ENCODE measurements at places on chromosomes 2 and 18. TPM values are rescaled to one million over a fixed set of nuclear protein-coding genes. Genes with fewer than 3 reads are reported as not detected.

Gene CEBPZOS
- total RNA-seq: 26.9 TPM

Gene NCKAP5
- total RNA-seq: not detected

Gene SNED1
- total RNA-seq: 32.9 TPM

Gene OXER1
- 0.12 TPM for total RNA-seq

Gene HOXD12
- total RNA-seq: not detected

Gene APLF
- 7.9 TPM for total RNA-seq

Gene AQP12A
- not detected for total RNA-seq

Gene PIKFYVE
- total RNA-seq: 39.1 TPM

Gene PTPN2
- total RNA-seq: 55.8 TPM

Gene IKZF2
- total RNA-seq: 8.8 TPM

Gene VWA3B
- not detected for total RNA-seq

Gene TRPM8
- not detected for total RNA-seq

Gene CPO
- total RNA-seq: not detected

Gene APOB
- total RNA-seq: not detected

Gene PTPRN
- not detected for total RNA-seq

Gene IL36B
- total RNA-seq: not detected

Gene CRYGD
- total RNA-seq: not detected

Gene MALL
- 0.36 TPM for total RNA-seq

Gene TSPYL6
- total RNA-seq: not detected

Gene SERPINB3
- total RNA-seq: not detected

Gene AFF3
- 3.0 TPM for total RNA-seq

Gene SP9
- not detected for total RNA-seq

Gene CKAP2L
- total RNA-seq: not detected

Gene ALPP
- total RNA-seq: 0.24 TPM

Gene PIEZO2
- total RNA-seq: not detected

Gene RAB10
- 108 TPM for total RNA-seq

Gene KIAA1328
- 16.0 TPM for total RNA-seq

Gene COX5B
- 111 TPM for total RNA-seq

Gene PSMA8
- 0.56 TPM for total RNA-seq

Gene OBSL1
- not detected for total RNA-seq

Gene LIMS1
- total RNA-seq: 45.9 TPM

Gene SPR
- not detected for total RNA-seq

Gene SLC9A2
- not detected for total RNA-seq

Gene CBLN2
- not detected for total RNA-seq

Gene ITPRIPL1
- total RNA-seq: 1.2 TPM

Gene UBE2F
- 52.7 TPM for total RNA-seq
